ENCODE measurements at places on chromosomes 16 and 17.

- H3K4me3 ChIP-seq, result no peak overlapping the region
- no peaks in the 10 kb centered on the region for H3K27me3 ChIP-seq
- DNase-seq, result no peak
- H3K4me1 ChIP-seq, result no peaks in the 10 kb centered on the region
- H3K27ac ChIP-seq, result no peak overlapping the region
These were observed 96.4 kb upstream of the SHISA6 start for GRCh38 chr17:11144358-11145233.

- peak; percentile 28 for DNase-seq
- H3K4me1 ChIP-seq, result no peaks in the 10 kb centered on the region
- no peaks in the 10 kb centered on the region for H3K36me3 ChIP-seq
These were observed 19.4 kb downstream of the PRDM7 start for GRCh38 chr16:90057738-90058173.

GRCh38 chr16:27433636-27434035 lies 31.7 kb downstream of the IL21R start:
- H3K4me3 ChIP-seq, result no peak overlapping the region
- no peak for DNase-seq
- H3K36me3 ChIP-seq, result no peaks in the 10 kb centered on the region

- H3K4me3 ChIP-seq, result peak overlapping the region; percentile 95
- H3K27me3 ChIP-seq, result no peaks in the 10 kb centered on the region
- H3K27ac ChIP-seq, result peak overlapping the region; percentile 99
- peaks cover 13% of the 10 kb centered on the region for H3K36me3 ChIP-seq
- peak; percentile 86 for DNase-seq
- H3K4me1 ChIP-seq, result peaks cover 73% of the 10 kb centered on the region
These were observed 2.2 kb upstream of the KRT19 start for GRCh38 chr17:41530062-41531048.

- no peak for DNase-seq
- H3K36me3 ChIP-seq, result no peaks in the 10 kb centered on the region
- peaks cover 14% of the 10 kb centered on the region for H3K4me1 ChIP-seq
- H3K27ac ChIP-seq, result no peak overlapping the region
- H3K27me3 ChIP-seq, result no peaks in the 10 kb centered on the region
- no peak overlapping the region for H3K4me3 ChIP-seq
These were observed 3.3 kb upstream of the FDXR start for GRCh38 chr17:74875977-74876593.

DNA sequence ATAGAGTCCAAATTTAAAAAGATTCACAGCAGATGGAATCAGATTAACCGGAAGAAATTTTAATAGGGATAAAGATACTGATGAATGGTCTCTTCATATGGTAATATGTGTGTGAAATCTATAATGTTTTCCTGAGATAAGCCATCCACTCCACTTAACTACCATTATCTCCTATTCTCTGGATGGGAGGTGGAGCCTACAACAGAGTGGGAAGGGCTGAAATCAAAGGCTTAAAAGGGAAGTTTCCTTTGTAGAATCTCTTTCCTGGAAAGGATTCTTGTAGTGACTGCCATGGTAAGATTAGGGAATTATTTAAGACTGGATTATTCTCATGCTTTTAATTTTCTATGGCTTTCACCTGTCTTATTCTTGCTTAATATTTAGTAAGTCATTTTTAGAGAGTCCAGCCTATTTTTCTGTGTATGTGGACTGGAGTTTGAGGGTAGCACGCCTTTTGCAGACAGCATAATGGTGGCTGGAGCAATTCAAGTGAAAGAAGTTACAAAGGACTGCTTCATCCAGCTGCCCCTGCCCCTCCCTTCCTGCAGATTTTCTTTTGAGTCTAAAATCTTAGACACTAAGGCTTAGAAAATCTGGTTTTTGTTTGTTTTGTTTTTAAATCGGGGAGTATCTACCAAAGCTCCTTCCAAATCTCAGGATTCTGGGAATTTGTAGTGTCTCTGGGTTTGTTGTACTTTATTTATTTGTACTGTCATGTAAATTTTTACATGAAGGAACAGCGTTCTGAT lies 26.5 kb downstream of the KAT7 start:
- H3K27ac ChIP-seq, result no peak overlapping the region
- H3K4me3 ChIP-seq, result no peak overlapping the region
- H3K36me3 ChIP-seq, result peaks cover 52% of the 10 kb centered on the region
- no peaks in the 10 kb centered on the region for H3K4me1 ChIP-seq
- H3K27me3 ChIP-seq, result no peaks in the 10 kb centered on the region
- DNase-seq, result no peak

DNA sequence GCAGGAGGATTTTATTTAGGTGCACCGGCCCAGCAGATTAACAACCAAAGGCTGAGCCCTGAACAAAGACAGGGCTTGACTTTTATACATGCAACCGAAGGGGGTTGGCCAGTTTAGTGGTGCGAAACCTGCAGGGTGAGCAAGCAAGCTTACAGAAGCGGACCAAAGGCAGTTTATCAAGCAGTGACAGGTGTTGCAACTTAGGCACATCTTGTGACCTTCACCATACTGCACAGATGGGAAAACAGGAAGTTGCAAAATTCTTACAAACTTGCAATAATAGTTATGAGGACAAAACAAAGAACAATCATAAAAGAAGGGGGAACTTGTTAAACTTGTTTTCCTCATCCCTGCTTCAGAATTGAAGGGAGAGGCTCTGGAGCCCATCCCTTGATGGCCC lies 1265.1 kb downstream of the CDH8 start:
- DNase-seq, result no peak
- H3K4me1 ChIP-seq, result no peaks in the 10 kb centered on the region
- H3K4me3 ChIP-seq, result no peak overlapping the region
- H3K36me3 ChIP-seq, result no peaks in the 10 kb centered on the region

Measured in HCT116 (cell line).